ENCODE measurements at places on chromosomes 4 and X. TPM values are rescaled to one million over a fixed set of nuclear protein-coding genes. Genes with fewer than 3 reads are reported as not detected.

DNA sequence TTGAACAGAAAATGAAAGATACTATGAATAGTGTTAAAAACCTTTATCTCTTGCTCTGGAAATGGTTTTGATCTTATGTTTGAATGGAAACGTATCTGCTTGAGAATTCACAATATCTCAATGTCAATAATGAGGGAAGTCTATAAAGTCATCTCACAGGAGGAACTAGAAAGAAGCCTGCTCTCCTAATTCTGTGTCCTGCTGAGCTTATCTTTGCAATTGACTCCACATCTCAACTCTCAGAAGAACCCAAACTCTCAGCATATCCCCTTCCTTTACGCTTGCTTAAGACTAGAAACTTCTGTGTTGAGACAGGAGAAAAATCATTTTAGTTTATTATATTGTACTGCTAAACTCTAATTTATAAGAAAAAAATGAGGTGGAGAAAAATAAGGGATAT is 8.3 kb upstream of the PF4V1 start:
- no peak for DNase-seq

TCEAL3 gene
- 17.8 TPM for total RNA-seq

- DNase-seq = peak; percentile 10
These were observed 746 bp upstream of the AADAT start for GRCh38 chr4:170090352-170091052.

- no peak for DNase-seq
These were observed 73.2 kb downstream of the SLC4A4 start for GRCh38 chr4:71411981-71412380.

- no peak for DNase-seq
These were observed 68.7 kb downstream of the CRMP1 start for GRCh38 chr4:5824227-5824626.

AREG gene
- total RNA-seq = 2.4 TPM

PNMA5 gene
- not detected for total RNA-seq

ASB9 gene
- 12.3 TPM for total RNA-seq

DNA sequence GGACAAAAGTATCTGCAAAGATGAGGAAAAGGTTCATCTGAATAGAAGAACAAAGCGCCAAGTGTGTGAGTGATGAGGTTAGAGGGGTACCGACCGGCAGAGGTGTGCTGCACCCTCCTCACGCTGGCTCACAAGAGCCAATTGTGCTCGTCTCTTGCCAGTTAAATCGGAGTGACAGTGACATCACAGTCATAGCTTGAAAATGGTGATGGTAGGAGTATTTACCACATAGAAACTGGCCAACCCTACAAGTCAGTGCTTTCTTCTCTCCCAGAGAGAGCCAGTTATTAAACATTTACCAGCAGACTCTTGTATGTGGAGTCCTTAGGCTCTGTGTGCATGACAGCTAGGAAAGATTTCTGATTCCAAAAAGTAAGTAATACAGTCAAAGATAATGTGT is 32.4 kb downstream of the CLDN22 start:
- no peak for DNase-seq

CXorf65 gene
- not detected for total RNA-seq

DNA sequence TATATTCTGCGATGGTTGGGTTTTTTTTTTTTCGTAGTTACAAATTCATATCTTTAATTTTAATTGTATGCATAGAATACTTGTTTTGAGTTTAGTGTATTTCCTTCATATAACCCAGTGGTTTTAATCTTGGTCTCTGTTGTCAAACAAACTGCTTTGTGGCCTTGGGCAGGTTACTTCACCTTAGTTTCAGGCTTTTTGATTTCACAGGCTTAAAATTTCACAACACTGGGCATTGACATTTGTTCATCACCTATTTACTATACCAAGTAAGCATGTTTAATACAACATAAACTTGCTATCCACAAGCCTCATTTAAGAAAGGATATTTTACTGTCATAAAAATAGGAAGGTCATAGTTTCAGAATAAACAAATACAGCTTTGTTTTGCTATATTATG is 14.7 kb downstream of the RAPGEF2 start:
- no peak for DNase-seq

DNA sequence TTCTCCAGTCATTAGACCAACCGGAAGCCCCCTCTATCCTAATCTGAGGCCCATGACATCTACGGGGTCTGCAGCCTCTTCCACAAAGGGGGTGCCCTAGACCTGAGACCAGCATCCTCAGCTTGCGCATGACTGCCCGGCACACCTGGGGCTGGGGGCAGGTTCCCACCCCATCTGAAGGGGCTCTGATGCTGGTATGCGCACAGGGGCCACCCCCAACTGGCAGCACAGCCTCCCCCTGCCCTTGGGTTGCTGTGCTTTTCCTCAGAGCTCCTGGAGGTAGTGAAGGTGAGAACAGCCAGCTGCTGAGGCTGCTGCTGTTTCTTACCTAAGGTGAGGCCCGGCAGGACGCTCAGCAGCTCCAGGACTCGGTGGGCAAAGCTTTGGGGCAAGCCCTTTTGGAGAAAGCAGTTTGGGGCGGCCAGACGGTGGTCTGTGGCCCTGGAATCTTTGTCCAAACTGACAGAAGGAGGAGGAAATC is 18.9 kb upstream of the CPLX1 start:
- DNase-seq = no peak

ITM2A gene
- 0.12 TPM for total RNA-seq

ZDHHC15 gene
- 0.88 TPM for total RNA-seq

COL4A6 gene
- 1.1 TPM for total RNA-seq

RASL11B gene
- 1.9 TPM for total RNA-seq

BMP3 gene
- total RNA-seq = under 0.01 TPM

- no peak for DNase-seq
These were observed 11.7 kb downstream of the ADGRL3 start for GRCh38 chr4:61211781-61212180.

DNA sequence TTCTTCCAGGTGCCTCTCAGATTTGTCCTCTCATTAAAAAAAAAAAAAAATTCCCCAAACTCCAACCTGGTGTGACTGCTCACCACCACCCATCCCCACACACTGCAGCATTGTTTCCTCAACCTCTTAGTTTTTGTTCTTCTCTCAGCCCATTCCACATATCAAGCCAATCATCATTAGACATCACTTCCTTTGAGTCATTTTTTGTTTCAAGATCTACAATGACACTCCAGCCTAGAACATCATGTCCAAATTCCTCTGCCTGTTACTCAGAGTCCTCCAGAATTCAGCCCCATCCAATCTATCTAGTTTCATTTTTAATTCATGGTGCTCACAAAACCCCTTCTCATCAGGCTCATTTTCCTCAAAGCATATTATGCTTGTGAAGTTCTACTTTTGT is 262.5 kb upstream of the TEX13A start:
- no peak for DNase-seq

DNA sequence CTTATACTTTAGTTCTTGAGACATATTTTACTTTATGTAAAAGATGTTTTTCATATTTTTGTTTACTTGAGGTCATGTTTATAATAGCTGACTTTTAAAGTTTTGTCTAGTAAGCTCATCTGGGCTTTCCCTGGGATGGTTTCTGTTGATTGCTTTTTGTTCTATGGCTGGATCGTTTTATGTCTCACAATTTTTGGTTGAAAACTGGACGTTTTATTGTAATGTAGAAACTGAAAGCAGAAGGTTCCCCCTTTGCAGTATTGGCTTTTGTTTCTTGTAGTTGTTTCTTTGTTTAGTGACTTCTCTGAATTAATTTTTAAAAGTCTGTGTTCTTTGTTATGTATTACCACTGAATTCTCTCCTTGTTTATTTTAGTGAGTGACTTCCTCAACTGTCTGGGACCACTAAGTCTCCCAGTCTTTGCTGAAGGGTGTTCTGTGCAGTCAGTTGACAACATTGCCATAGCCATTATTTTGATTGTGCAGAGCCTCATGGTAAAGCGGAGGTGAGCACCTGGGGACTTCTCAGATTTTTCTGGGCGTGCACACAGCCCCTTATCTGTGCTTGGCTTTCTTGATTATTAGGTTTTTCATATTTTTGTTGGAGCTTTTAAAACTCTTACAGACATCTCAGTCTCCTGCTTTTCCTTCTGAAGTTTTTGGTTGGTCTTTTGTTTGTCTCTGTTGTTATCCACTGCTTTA is 31.0 kb downstream of the KDM6A start:
- DNase-seq = no peak

- no peak for DNase-seq
These were observed 50.9 kb downstream of the NAP1L5 start for GRCh38 chr4:88646528-88647280.

NR3C2 gene
- total RNA-seq = not detected

SPANXB1 gene
- 7.0 TPM for total RNA-seq

SSX1 gene
- total RNA-seq = 2.0 TPM

IL9R gene
- total RNA-seq = 0.12 TPM

GRCh38 chr4:185902654-185903053 is 90.7 kb upstream of the SORBS2 start:
- DNase-seq = no peak

GLOD5 gene
- total RNA-seq = not detected

DNA sequence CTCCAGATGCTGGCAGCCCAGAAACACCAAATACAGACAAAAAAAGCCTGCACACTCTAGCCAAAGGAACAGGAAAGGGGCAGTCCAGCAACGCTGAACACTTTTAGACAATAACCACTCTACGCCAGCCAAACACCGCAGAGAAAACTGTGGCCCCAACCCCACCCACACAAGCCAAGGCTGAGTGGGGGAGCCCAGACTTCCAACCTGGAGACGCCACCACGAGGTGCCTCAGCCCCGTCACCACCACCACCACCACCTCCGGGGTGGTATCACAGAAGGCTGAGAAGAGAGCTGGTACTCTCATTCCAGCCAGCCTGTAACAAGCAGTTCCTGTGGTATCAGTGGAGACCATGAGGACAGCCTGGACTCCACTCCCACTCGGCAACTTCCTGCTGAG is 22.8 kb downstream of the MEPE start:
- DNase-seq = no peak

MAP3K15 gene
- not detected for total RNA-seq

PRSS12 gene
- 0.12 TPM for total RNA-seq

GRCh38 chr4:139438141-139438540 is 15.8 kb upstream of the RAB33B start:
- DNase-seq = no peak

DNA sequence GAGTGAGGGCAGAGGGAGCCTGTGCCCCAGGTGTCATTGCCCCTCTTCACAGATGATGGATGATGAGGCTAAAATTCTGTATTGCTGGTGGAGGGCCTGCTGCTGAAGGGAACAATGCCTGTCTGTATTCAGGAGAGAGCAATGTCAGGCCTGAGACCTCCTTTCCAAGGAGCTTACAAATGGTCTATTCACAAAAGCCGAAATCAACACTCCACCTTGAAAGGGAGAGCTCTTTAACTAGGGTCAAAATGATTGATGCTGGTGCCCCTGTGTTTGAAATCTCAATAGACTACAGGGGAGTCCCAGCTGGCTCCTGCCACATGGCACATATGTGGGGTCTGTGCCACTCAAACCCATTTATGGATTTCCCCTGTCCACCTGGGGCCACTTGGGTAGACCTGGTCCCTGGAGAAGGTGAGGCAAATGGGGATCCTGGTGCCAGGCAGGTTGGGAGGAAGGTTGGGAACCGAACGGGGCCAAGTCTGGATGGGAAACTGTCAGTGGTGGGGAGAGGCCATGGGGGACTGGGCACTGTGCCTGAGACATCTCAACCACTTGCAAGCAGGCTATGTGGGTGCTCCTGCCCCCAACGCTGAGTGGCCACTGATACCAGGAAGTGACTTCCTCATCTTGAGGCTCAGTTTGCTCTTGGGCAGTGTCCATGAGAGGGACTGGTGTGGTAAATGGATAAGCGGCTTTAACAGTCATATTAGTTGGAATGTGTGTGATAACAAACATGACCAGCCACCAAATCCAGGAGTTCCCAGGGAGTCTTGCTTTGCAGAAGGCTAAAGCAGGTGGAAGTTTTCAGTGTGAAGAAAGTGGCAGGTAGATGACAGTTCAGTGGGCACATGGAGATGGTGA is 223.8 kb upstream of the PSAPL1 start:
- DNase-seq = peak; percentile 75

DNA sequence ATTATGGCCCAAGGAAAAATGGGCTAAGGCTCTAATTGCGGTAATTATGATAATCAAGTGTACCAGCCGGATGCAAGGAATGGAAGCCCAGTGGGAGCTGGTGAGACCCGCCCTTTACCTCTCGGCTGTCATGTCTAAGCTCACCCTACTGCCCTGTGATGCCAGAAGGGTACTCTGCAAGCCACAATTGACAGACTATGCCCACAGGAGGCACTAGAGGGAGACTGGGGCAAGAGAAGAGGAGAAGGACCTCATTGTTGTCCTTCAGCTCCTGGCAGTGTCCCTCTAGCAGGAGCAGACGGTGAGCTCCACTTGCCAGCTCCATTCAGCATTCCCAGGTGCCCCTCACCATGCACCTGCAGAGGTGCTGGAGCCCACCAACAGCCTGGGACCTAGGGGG is 141.8 kb downstream of the SMIM20 start:
- no peak for DNase-seq

DNA sequence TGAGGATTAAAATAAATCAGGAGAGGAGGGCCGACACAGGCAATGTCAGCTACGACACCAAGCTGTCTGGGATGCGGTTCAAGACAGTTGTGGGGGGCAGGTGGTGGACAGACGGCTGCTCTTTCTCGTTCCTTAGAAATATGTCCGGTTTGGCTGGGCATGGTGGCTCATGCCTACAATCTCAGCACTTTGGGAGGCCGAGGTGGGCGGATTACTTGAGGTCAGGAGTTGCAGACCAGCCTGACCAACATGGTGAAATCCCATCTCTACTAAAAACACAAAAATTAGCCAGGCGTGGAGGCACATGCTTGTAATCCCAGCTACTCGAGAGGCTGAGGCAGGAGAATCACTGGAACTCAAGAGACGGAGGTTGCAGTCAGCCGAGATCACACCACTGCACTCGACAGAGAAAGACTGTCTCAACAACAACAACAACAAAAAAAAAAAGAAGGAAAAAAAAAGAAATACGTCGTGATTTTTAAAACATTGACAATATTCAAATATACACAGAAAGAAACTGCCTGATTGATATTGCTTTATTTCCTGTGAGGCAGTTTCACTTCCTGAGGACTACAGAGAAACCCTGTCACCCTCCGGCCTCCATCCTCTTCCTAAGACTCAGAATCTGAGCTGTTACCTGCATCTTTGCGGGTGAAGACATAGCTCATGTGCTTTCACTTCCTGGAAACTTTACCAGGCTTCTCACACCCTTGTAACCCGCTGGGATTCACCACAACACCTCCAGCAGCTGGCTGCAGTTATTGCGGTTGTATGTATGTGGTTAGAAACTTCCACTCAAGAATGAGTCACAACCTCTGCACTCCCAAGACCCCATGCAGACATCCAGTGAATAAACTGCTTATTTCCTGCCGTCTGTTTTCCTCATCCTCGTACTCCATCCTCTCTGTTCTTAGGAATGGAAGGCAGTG is 63.8 kb upstream of the STS start:
- DNase-seq = peak; percentile 95

FAM9B gene
- total RNA-seq = 0.10 TPM

PRDM5 gene
- total RNA-seq = 11.4 TPM

STBD1 gene
- 10.1 TPM for total RNA-seq

DNA sequence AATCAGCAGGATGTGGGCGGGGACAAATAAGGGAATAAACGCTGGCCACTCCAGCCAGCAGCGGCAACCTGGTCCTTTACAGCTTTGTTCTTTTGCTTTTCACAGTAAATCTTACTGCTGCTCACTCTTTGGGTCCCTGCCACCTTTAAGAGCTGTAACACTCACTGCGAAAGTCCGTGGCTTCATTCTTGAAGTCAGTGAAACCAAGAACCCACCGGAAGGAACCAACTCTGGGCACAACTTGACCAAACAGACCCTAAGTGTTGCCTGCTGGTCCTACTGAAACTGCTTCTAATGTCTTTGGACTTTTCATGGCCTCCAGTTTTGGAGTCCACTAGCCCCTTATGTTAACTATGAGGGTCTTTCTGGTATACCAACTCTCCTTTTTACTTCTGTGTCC is 566.2 kb upstream of the IGFBP7 start:
- DNase-seq = no peak

- DNase-seq = peak; percentile 38
These were observed 653 bp downstream of the BEX1 start for GRCh38 chrX:103063191-103063845.

Data from RPMI7951 (cell line).